Activated T-cell treated with anti-CD3 and anti-CD28 coated beads, Interleukin-2, amount 50 U/mL, for 4 hours (primary cell): ENCODE measurements at places on chromosomes 5 and 9.

- DNase-seq: no peak
Measured at GRCh38 chr5:158154226-158155005, 295.5 kb upstream of the CLINT1 start.

DNA sequence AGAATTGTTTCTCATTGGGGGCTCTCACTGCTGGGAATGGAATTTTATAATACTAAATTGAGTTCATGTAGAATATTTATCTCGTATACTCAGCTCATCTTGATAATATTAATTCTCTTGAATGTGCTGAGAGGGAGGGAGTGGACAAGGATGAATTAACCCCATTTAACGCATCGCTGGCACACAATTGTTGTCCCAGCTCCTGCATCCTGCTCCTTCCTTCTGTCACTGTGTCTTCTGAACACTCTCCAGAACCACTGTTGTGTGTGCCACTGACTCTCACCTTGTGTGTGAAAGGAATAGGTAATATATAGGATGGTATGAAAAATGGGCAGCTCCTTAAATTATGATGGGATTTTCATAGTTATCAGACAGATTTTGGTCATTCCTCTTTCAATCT is 267.3 kb downstream of the MTRR start:
- DNase-seq: no peak

DNA sequence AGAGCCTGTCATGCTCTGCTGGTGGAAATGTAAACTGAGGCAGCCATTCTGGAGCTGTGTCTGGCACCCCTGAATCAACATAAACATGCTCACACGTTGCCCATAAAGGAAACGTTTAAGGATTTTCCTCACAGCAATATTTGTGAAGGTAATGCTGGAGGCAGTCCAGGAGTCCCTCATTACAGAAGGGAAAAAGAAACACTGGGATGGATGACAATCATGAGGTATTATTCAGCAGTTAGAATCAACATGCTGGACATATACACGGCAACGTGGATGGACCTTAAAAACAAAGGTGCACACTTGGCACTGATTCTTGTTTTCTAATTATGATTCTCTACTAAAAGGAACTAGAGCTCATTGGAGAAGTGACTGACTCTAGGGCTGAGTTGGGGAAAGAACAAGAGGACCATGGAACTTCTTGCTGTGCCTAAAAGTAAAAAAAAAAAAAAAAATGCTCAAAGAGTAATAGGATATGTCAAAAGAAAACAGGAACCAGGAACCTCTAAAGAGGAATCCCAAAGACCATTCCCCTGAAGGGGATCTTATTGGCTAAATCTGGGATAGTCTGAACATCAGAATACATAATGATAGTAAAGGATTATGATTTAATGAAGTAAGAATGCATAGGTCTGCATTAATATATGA is 18.6 kb downstream of the B4GALT1 start:
- DNase-seq: no peak

- no peak for DNase-seq
Measured at GRCh38 chr9:97319395-97319794, 11.9 kb downstream of the CCDC180 start.

GRCh38 chr9:13427587-13427986 is 148.1 kb upstream of the MPDZ start:
- DNase-seq: no peak

DNA sequence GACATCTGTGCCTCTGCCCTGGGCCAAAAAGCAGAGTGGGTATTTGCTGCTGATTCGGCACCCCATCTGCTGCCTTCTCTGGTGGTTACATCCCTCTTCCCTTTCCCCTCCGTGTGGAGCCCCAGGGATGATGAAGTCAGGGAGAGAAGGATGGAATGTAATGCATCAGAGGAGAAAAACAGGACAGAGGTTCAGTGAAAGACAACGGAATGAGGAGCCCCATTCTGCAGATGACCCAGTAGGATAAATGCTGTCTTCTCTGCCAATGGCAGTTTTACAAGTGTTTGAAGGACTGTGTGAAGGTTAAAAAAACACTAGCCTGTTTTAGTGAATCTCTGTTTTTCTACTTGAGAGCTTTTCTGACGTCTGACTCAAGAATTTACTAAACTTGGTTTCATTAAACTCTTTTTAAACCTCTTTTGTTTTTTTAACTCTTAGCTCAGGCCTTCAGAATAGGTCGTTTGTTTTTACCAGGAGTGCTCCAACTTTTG is 86.3 kb downstream of the NLN start:
- no peak for DNase-seq

- no peak for DNase-seq
Measured at GRCh38 chr5:115948091-115948534, 14.2 kb upstream of the LVRN start.
